ENCODE measurements at places on chromosomes 6 and 20.

GRCh38 chr6:127205036-127205435 lies 61.6 kb upstream of the RNF146 start:
- DNase-seq: no peak

- no peak for DNase-seq
Observed at GRCh38 chr20:23666189-23666588, 22.6 kb downstream of the CST4 start.

DNA sequence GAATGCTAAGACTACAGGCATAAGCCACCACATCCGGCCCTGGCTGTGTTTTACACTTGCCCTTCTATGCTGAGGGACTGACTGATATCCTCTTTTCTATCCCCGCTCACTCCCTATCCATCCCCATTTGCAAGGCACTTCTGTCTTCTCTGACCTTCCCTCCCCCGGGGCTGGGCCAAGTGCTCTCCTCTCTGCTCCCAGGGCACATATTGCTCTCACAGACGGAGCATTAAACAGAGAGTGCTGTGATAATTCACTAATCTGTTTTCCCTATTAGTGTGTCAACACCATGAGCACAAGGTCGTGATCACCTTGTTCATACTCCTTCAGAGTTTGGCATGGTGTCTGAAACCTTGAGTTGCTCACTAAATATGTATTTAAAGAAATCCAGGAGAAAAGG lies 9.0 kb upstream of the SLC2A12 start:
- DNase-seq: no peak

DNA sequence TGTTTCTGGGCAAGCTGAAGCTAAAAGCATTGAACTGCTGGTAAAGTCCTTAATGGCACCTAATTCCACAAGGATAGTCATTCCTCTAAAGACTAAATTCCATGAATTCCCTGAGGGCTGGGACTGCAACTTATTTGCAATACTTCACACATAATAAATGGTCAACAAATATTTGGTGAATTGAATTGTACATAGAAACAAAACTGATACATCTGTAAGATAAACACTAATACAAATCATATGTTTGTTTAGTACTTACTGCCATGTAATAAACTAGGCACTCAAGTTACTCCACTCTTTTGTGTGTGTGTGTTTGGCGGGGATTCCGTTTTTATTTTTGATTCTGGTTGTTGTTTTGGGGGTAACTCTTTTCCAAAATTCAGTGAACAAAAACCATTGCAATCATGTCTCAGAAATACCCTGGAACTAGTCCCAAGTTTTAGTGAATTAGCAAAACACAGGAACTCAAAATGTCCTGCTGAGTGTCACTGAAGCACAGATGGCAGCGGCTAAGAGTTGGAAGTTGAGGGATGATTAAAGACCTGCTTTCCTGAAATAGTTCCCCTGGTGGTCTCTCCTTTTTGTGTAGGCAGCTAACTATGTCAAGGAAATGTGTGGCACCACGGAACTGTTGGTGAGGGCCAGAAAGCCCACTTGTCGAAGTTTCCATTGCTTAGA lies 74.8 kb upstream of the SNRPB2 start:
- no peak for DNase-seq

DNA sequence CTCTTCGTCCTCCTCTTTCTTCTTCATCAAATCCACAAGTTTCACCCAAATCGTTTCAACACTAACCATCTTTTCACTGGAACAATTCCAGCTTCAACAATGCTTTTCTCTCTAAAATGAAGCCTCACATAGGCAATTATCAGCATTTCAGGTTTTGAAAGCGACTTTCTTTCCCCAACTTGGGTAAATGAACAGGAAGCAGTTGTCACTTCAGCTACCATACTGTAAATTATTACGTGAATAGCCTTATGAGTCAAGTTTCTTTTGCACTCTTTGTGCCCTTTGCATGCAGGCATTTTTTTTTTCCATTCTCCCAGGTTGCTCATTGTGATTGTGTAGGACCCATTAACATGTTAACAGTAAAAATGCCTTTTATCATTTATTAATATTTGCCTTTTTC lies 121.7 kb upstream of the BTBD3 start:
- no peak for DNase-seq

- DNase-seq: no peak
Observed at GRCh38 chr20:63172726-63173125, 43.2 kb downstream of the YTHDF1 start.

GRCh38 chr6:2187826-2188225 lies 57.6 kb downstream of the GMDS start:
- DNase-seq: no peak

GRCh38 chr6:148441454-148441911 lies 98.8 kb downstream of the SASH1 start:
- peak; percentile 3 for DNase-seq

GRCh38 chr20:49672096-49672664 lies 41.5 kb downstream of the B4GALT5 start:
- DNase-seq: no peak

- DNase-seq: no peak
Observed at GRCh38 chr6:156427345-156427744, 349.8 kb upstream of the ARID1B start.

- no peak for DNase-seq
Observed at GRCh38 chr6:89503641-89504040, 70.7 kb downstream of the ANKRD6 start.

- no peak for DNase-seq
Observed at GRCh38 chr6:42503894-42504293, 52.2 kb upstream of the TRERF1 start.

DNA sequence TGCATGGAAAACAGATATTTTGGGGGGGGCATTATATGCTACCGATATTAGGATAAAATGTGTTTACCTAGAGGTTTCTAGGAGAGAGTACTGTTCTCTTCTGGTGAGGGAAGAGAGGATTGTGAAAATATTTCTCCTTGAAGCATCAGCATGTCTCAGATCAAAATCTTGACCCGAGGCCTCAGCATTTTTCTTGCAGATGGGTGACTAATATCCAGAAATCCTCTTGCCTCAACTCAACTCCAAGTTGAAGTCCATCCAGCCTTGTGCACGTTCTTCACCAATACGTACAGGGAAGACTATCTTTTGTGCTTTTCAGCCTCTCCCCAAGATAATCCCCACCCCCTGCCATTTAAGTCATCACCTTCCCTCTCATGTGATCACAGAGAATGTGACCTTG lies 59.5 kb downstream of the PRND start:
- DNase-seq: no peak

DNA sequence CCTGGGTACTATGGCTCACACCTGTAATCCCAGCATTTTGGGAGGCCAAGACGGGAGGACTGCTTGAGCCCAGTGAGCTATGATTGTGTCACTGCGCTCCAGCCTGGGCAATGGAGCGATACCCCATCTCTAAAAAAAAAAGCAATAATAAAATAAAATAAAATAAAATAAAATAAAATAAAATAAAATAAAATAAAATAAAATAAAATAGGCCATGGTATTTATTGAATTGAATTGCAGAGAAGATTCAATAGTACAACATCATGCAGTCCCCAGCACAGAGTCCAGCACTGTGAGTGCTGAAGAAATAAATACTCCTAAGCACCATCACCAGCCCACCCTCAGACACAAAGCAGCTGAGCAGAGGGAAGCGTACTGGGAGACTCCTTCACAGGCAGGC lies 144.7 kb downstream of the RALGAPA2 start:
- DNase-seq: no peak

DNA sequence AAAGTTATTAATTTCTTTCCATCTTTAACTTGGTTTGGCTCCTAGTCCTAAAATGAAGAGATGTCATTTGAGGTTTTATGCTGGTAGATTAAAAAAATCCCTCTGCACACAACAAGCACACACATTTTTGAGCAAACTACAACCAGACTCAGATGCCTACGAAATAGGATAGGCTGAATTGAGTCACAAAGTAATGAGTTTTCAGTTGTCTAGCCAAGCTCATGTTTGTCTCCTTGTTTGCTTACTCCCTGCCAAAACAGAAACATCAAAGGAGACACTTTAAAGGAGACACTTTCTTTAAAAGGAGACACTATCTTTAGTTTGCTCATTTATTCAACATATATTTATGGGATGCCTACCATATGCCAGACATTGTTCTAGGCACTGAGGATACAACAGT lies 56.2 kb downstream of the TPBG start:
- no peak for DNase-seq

DNA sequence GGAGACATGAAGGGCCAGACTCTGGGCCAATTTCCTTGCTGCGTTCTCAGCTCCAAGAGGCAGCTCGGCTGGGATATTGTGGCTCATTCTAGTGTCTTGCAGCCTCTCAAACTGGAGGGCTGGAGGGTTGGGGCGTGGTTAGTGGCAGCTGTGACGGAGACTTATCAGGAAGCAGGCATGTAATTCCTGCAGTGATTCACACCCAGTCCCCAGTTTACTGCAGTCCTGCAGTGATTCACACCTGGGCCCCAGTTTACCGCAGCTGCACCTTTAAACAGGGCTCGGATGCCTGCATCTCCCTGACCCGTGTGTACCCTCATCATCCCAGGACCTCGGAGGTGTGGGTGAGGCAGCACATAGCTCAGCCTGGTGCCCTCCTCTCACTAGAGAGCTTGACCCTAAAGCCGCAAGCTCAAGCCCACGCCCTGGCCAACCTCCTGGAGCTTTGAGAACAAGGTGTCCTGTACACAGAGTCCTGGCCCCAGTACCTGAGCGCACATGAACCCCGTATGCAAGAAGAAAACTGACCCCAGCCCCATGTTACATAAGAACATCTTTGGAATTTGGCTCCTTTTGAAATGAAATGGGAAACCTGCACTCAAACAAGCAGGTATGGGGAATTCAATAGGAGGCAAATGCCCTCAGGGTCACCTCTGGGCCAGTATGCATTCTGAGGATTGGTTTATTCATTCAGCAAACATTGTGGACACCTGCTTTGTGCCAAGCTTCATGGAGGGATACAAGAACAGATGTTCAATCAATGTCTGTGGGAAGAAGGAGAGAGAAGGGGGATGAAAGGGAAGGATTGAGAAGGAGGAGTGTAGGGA lies 55.3 kb upstream of the FAM83D start:
- DNase-seq: no peak

GRCh38 chr6:41821266-41821665 lies 33.8 kb downstream of the TOMM6 start:
- no peak for DNase-seq

Measured in NCI-H2081 (cell line).